ENCODE measurements at places on chromosomes 5 and 9.

GRCh38 chr9:117403848-117404247, 11.0 kb downstream of the ASTN2 start:
- no peak for DNase-seq

- no peak for DNase-seq
Observed at GRCh38 chr5:52134013-52134650, 653.6 kb upstream of the ITGA1 start.

DNA sequence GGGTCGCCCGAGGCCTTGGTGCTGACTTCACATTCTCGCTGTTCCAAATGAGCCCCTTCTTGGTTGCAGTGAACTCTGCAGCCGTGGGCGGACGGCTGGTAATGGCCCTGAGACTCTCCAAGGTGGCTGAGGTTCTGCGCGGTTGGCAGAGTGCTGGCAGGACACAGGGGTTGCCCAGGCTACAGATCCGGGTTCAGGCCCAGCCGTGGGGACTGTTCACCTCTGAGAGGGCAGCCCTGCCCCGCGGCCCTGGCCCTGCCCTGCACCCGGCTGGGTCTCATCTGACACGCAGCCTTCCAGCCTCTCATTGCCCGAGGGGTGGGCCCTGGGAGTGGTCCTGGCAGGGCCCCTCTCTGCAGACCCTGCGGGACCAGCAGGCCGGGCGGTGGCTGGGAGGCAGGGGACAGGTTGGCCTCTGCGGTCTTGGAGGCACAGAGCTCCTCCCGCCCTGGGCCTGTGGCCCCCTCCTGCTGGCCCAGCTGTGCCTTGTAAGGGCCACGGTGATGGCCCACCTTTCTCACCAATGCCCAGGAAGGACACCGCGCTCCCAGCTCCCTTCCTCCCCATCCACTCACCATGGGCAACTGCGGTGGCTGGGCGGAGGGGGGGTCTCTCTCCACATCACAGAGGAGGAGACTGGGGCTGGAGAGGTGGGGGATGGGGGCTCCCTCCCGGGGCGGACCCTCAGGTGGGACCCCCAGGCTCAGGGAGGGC, 51.6 kb downstream of the AHRR start:
- DNase-seq: no peak

- no peak for DNase-seq
Observed at GRCh38 chr9:13513716-13514444, 234.4 kb upstream of the MPDZ start.

- DNase-seq: no peak
Observed at GRCh38 chr5:135112008-135112725, 78.1 kb upstream of the PITX1 start.

DNA sequence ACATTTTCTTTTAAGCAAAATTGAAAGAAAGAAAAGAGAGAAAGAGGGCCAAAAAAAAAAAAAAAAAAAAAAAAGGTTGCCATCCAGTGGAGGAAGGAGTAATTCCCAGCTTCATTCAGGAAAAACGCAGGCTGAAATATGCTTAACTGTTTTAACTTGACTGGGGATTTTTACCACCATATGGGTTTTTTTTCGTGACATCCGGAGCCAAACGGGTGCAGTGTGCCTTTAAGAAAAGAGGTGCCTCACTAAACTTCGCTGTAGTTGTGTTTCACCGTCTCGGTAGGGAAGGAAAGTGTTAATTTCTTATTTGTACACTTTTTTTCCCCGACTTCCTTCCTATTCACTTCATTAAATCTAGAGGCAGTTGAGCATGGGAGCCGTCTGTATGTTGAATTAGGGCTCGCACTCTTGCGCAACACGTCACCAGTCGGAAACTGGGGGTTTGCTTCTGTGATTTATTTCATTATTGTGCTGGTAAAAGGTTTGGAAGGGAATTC, 143.0 kb downstream of the SMARCA2 start:
- no peak for DNase-seq

GRCh38 chr5:15748266-15748665, 248.3 kb downstream of the FBXL7 start:
- DNase-seq: no peak

DNA sequence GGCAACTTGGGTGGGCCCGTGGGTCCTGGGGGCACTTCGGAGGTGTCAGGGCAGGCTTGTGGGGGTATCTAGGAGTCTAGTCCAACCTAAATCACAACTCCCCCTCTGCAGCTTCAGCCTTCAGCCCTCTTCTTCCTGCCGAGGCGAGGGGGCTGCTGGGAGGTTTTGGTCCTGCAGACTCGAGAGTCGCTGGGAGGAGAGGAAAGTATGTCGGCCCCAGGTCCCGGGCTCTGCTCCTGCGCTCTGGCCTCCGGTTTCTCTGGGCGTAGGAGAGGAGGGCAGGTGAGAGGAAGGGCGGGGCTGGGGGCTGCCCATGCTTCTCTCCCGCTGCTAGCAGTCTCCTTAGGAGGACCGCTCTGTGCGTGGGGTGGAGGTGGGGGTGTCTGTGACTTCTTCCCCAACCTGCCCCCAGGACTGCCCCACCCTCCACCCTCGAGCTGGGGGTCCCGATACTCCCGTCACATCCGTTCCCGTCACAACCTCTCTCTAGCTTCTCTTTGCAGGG, 139.8 kb upstream of the COL5A1 start:
- DNase-seq: no peak

DNA sequence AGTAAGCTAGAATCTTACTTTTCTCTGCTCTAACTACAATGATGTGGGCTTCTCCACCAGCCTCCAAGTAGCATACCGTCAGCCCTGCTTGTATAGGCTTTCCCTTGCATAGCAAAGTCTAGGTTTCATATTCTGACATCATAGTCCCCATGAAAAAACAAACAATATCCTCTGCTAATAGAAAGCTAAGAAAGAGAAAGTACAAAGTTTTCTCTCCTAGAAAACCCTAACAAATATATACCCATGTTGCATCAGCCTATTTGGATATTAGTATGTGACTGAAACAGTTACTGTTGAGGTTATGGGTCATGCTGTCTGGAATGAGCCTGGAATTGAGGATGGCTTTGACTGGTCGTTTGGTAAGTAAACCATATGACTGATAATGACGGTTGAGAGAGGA, 1696.0 kb downstream of the MAT2B start:
- DNase-seq: no peak

GRCh38 chr5:62560786-62561185, 17.8 kb upstream of the LRRC70 start:
- DNase-seq: no peak

- no peak for DNase-seq
Observed at GRCh38 chr9:7201196-7201595, 443.4 kb downstream of the KDM4C start.

- no peak for DNase-seq
Observed at GRCh38 chr5:1200495-1201326, 684 bp upstream of the SLC6A19 start.

DNA sequence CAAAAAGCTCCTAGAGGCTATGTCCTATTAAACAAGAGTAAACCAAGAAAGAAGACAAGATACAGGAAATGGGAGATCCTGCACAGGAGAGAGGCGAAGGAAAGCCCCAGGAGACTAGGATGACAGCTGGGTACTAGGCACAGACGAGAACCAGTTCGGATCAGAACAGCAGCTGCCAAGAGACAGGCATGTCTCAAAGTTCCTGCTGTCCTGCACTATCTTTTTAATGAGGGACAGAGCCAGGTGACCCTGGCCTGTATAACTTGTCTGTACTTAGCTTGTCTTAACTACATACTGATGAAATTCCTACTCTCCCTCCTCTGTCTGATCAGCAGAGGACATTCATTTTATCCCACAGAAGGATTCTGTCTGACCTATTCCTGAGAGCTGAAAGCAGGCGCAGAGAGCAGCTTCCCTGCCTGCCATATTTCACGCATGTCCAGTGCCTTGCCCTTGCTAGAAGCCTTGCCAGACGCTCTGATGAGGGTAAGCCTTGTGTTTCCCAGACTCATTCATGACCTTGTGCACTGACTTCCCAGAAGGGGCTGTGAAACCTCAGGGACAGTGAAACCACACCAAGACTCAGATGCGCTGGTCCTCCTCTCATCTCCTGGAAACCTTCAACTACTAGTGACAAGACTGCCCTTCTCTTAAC, 24.7 kb downstream of the TSC1 start:
- DNase-seq: no peak

DNA sequence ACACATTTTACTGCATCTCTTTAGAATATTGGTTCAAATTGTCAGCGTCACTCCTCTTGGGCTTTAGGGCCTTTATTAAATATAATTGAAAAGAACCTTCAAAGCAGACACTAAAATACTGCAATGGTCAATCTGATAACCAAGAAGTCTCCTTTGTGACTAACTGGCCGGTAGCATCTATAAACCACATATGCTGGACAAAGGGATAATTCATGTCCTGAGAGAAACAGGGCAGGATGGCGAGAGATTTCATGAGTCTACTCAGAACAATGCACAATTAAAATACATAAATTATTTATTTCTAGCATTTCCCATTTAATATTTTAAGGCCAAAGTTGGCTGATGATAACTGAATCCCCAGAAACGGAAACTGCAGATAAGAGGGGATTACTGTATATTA, 1083.4 kb upstream of the CDH18 start:
- no peak for DNase-seq

- DNase-seq: no peak
Observed at GRCh38 chr5:146363161-146363874, 24.7 kb downstream of the POU4F3 start.

DNA sequence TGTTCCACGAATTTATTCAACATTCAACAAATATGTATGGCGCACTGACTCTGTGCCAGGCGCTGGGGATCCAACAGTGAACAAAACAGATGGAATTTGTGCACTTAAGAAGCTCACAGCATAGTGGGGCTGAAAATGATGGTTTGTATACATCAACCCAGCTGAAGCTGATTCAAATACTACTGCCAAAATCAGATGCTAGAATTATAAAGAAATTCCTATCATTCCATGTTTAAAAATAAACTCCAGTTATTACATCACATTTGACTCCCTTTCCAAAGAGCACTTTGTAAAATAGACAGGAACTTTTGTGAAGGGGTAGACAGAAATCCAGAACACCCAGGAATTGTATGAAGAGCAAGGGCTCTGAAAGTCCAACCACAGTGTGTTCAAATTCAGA, 54.1 kb downstream of the ZNF608 start:
- DNase-seq: no peak

DNA sequence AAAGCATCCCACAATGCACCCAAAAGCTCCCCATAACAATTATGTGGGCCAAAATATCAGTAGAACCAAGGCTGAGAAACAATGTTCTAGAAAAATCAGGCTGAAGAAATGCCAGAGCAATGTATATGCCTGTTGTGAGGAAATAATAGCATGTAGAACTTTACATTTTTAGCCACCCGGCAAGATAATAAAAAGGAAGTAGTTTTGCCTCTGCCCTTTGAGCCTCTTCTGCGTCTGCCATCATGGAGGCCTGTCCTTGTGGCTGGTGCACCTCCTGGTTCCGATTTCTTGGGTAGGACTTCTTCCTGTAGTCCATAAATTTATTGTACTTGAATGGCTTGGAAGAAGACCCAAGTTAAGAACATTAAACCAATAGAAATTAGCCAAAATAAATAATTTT, 38.9 kb upstream of the TNFAIP8 start:
- no peak for DNase-seq

- DNase-seq: no peak
Observed at GRCh38 chr5:135465391-135466122, 13.4 kb upstream of the TIFAB start.

GRCh38 chr5:22557251-22557650, 295.9 kb downstream of the CDH12 start:
- no peak for DNase-seq

- DNase-seq: no peak
Observed at GRCh38 chr5:171835066-171835465, 49.4 kb downstream of the SMIM23 start.
